ENCODE measurements at places on chromosomes 7 and 10.

DNA sequence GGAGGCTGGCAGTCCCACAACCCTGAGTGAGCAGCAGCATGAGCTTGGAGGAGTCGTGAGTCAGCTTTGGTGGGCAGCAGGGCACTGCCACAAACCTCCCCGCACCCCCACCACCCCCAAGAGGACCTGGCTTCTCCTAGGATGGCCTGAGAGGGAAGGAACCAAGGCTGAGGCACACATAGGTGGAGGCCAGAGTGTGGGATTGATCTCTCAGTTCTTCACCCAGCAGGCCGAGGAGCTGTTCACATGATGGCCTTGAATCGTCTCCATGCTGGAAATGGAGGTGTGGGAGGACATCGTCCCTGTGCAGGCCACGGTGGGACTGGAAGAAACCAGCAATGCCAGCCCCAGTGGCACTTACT is 17.4 kb upstream of the GDF10 start:
- no peak for DNase-seq

DNA sequence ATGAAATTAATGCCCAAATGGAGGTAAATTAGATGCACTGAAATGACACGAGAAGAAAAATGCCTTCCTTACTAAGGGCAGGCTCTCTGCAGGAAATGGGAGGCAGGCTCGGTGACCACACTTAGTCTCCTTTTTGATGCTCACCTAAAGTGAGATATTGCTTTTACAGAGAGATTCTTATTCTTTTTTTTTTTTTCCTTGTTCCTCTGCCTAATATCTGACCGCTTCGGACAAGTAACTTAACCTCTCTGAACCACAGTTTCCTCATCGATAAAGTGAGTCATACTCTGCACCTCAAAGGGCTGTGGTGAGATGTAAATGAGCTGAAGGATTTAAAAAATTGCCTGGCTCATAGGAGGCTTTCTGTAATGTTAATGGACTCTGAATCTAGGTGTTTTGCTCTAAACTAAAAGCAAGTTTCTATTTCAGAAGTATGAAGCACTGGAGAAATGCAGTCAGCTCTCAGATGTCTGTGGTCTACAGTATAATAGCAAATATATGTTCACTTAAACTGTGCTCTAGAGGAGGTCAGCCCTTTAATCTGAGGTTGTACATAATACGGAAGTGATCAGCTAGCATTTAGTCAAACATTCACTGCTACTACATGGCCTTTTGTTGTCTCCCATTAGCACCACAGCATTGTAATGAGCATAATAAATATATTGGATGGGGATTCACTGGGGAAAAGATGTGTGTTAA is 23.2 kb downstream of the NKX2-3 start:
- DNase-seq: no peak

DNA sequence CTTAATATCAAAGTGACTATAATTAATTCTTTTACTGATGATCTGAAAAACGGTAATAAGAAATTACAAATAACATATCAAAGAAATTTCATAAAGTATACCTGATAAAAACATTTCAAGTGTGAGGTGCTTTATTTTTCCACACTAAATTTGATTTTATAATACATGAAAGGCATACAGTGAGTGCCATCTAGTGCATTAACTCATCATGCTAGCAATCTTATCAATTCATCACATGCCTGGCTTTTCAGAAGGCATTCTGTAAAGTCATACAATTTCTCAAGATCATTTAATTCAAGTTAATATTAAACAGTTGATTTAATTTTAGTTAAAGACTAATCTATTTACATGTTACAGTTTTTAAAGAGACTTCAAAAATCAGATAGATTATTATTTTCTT is 1020.9 kb downstream of the GATA3 start:
- DNase-seq: no peak

- DNase-seq: no peak
Observed at GRCh38 chr7:143394068-143394467, 12.9 kb downstream of the ZYX start.

DNA sequence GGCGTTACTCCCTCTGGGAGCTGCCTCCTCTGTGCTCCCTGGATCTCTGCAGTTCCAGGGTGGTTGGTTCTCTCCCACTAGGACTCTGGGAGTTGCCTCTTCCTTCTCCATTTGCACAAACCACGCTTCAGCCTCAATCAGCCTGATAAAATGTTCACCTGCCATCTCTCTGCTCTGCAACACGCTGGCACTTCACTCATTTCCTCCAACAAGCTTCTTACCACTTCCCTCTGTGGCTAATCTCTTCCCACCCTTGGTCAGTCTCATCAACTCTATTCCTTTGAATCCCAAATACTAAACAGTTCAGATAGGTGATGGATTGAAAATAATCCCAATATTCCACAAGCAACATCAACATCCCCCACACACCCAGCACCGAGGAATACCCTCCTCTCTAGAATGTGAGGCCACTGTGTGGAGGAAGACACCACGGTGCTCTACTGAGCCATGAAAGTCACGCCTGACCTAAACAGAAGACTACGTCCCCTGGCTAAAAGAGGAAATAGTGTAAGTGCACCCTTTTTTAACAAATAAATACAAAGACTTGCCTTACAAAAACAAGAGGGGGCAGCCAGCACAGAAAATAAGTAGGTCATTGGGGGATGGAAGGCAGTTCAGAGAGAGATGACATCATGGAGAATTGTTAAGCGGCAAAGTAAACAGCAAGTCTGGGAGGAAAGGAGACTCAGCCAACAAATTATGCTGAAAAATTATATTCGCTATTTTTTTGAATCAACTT is 1.9 kb upstream of the FAM170B start:
- no peak for DNase-seq

- no peak for DNase-seq
Observed at GRCh38 chr7:37943905-37944736, 23.7 kb downstream of the EPDR1 start.

GRCh38 chr7:29090836-29091601 is 55.3 kb downstream of the CPVL start:
- no peak for DNase-seq

DNA sequence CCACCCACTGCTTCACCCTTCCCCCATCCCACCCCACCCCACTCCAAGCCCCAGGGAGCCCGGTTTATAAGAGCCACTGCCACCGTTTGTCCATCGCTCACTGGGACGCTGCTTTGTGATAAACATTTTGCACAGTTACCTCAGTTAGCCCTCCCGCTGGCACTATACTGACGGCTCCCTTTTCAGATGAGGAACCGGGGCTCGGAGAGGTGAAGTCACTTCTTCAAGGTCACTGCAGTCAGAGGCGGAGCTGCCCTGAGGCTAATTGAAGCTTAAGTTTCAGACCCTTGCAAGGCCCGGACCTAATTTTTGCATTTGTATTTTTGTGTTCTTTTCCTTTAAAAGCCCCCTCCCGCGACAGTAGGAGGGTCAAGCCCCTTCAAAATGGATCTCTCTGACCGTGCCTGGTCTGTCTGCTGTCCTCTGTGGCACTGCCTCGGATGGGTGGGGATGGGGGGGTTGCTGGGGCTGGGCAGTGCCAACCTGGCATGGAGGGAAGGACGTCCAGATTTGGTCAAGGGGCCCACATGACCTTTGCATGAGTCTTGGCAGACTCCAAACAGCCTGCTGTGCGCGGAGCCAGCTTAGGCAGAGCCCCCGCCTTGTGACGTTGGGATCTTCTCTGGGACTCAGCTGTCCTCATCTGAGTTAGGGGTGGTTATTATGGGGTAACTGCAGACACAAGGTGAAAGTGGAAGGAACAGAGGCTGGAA is 17.7 kb upstream of the NODAL start:
- DNase-seq: no peak

GRCh38 chr10:101495324-101495925 is 92.6 kb downstream of the POLL start:
- no peak for DNase-seq
